ENCODE measurements at places on chromosomes 6 and 20.
A peak's percentile ranks its signal among the peaks of the same experiment; 100 is the strongest.

DNA sequence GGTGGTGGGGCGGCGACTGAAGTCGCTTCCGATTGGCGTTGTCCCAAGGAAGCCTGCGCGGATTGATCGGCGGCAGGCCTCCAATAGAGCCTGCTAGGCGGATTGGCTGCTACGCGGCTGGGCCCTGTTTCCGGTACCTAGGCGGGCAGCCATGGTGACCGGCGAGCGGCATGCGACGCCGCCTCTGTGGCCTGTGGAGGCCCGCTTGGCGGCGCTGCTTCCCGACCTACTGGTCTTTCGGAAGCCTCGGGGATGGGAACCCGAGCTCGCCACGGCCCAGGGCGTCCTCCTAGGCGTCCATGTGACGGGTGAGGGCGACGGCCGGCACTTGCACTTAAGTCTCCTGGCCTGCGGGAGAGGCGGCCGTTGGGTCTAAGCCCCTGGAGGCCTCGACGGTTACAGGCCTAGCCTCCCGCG lies 28.1 kb downstream of the NFYA start:
- no peak for DNase-seq

GRCh38 chr6:6980999-6981597 lies 126.7 kb upstream of the RREB1 start:
- no peak for DNase-seq

- DNase-seq = no peak
Measured at GRCh38 chr6:31379850-31380249, 22.9 kb upstream of the HLA-B start.

DNA sequence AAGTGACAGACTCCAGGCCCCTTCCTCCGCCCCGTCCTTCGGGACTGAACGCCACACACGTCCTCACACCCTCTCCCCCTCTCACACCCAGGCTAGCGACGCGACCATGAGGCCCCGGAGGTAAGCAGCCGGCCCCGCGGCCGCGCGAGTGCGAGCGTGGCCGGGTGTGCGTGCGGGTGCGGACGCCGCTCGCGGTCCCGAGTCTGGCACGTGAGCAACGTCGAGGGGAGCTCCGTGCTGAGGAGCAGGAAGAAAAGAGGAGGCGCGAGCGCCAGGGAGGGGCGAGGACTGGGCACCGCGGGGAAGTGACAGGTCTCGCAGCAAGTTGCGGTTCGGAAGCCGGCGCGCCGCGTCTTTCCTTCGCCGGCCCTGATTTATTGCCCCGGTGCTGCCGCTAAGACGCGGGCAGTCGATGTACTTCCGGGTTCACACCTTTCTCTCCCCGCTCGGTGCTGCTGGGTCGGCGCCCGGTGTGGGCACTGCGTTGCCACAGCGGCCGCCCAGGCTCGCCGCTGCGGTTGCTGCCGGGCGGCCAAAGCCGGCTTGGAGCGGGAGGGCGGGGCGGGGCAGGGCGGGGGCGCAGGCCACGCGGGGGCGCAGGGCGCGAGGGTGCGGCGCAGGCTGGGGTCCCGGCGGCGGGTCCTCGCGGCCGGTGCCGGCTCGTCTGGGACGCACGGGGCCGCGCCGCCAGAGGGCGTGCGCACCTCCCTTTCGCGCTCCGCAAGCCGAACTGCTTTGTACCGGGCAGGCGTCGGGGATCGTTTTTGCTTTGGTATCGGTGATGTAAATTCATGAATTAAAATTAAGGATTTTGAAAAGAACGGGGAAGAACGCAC lies 15.8 kb upstream of the LIN28B start:
- no peak for DNase-seq

GRCh38 chr6:97842521-97842920 lies 559.5 kb upstream of the MMS22L start:
- no peak for DNase-seq

GRCh38 chr6:155107432-155108069 lies 112.4 kb downstream of the TIAM2 start:
- no peak for DNase-seq

DNA sequence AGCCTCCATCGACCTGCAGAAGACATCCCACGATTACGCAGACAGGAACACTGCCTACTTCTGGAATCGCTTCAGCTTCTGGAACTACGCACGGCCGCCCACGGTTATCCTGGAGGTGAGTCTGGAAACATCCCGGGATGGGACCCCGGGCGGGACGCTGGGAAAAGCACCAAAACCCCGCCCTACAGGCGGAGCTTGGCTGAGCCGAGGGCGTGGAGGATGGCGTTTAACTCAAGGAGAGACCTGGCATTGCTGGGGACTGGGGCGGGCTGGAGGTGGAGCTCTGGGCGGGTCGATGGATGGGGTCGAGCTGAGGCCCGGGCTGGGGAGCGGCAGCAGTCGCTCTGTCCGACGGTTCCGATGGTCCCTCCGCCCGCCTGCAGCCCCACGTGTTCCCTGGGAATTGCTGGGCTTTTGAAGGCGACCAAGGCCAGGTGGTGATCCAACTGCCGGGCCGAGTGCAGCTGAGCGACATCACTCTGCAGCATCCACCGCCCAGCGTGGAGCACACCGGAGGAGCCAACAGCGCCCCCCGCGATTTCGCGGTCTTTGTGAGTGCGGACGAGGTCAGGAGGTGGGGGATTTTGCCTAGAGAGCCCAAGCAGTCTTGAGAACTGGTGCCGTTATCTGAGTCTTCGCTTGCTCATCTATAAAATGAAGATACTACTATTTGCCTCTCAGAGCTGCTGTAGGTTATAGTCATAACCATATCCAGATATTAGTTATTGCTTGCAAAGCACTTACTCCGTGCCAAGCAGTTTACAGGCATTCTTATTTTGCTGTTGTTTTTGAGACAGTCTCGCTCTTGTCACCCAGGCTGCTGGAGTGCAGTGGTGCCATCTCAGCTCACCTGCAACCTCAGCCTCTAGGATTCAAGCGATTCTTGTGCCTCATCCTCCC lies 3.8 kb downstream of the SPAG4 start:
- DNase-seq = peak; percentile 74

DNA sequence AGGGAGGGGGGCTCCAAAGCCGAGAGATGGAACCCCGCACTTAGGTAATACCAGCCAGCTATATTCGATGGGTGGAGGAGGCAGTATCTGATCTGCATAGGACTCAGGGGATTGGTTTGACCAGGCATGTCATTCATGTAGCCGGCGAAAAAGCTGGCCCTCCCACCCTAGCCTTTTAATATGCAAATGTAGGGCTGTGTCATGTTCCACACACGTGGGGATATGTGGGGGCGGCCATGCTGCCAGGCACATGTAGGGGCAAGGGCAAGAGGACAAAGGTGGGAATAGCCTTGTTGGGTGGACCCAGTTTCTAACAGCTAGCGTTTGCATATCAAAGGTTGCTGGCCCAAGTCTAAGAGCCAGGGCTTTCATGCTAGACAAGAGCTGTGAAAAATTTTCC lies 39.1 kb upstream of the DDR1 start:
- no peak for DNase-seq

- no peak for DNase-seq
Measured at GRCh38 chr6:71338540-71339316, 50.1 kb downstream of the OGFRL1 start.

DNA sequence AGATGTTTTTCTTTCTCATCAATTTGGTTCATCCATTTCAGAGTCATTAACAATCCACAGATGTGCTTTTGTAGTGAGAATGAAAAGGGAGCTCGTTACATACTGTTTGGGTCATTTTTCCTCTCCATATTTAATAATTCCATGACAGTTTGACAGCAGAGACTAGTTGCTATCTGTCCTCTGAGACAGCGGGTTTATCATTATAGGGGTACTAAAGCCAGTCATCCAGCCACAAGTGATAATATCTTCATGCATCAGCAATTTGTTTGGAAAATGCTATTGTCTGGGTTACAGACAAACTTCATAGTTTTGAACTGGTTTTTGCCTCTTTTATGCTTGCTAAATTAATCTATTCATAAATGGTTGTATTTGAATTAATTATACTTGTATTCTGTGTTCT lies 350.6 kb upstream of the FLRT3 start:
- DNase-seq = no peak

DNA sequence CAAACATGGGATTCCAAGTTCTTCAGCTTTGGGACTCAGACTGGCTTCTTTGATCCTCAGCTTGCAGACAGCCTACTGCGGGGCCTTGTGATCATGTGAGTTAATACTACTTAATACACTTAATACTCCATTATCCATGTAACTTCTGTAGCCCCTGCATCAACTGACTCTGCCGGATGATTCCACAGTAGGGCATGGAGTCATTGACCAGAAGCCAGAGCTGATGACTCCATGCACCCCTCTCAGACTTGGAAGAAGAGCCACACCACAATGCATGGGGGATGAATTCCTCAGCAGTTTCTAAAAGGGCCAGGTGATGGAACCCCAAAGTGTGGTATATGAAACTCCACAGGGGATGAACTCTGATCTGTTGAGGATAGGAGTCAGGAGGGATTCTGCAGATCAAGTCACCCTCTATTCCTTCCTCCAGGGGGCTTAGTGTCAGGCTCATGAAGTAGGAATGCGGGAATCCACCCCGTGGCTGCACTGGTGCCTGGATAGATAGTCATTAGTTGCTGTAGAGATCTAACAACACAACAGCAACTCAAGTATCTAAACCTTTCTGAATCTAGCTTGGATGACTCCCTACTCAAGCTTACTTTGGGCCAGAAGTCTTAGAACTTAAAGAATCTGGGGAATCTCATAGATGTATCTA lies 70.2 kb downstream of the GPR6 start:
- no peak for DNase-seq

DNA sequence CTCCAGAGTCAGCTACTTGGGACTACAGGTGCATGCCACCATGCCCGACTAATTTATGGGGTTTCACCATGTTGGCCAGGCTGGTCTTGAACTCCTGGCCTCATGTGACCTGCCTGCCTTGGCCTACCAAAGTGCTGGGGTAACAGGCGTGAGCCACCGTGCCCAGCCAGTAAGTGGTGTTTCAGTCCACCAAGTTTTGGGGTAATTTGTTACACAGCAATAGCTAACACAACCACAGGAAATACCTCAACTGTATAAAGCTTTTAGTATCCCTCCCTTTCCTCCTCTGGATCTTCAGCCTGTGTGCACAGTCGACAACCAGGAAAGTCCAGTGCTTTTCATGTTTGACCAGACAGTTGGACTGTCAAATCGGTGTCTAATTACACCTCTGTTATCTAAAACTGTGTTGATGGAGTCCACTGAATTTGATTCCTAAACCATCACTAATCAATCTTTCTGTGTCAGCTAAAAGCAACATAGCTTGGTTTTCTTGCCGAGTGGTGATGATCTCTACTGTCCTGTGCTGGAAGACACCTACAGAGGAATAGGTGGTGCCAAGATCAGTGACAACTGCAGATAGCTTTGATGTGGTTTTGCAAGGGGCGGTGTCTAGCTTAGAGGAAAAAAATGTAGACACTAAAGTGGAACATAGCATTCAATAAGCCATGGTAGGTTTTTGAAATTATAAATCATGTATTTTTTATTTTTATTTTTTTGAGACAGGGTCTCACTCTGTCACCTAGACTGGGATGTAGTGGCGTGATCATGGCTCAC lies 22.2 kb upstream of the ZBTB2 start:
- peak; percentile 76 for DNase-seq

GRCh38 chr6:121503589-121503991 lies 68.1 kb downstream of the GJA1 start:
- no peak for DNase-seq

GRCh38 chr6:112172540-112172939 lies 81.8 kb downstream of the LAMA4 start:
- DNase-seq = no peak

GRCh38 chr20:24106150-24106800 lies 117.7 kb upstream of the GGTLC1 start:
- DNase-seq = no peak

DNA sequence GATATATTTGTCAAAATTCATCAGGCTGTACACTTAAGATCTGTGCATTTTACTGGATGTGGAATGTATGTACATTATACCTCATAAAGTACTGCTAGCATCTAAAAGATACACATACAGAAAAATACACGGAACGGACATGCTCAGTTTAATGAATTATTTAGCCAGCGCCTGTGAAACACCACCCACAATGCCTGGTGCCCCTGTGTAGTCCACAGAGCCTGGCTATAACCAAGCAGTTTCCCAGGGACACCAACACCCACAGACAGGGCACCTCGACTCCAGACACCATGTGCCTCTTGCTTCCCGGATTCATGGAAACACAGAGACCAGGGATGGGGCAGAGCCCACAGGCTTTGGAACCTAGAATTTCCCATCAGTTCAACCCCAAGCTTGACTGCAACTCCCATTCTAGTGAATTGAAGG lies 17.4 kb upstream of the ARMC12 start:
- no peak for DNase-seq

GRCh38 chr6:16322666-16323312 lies 84.4 kb downstream of the GMPR start:
- DNase-seq = peak; percentile 79

DNA sequence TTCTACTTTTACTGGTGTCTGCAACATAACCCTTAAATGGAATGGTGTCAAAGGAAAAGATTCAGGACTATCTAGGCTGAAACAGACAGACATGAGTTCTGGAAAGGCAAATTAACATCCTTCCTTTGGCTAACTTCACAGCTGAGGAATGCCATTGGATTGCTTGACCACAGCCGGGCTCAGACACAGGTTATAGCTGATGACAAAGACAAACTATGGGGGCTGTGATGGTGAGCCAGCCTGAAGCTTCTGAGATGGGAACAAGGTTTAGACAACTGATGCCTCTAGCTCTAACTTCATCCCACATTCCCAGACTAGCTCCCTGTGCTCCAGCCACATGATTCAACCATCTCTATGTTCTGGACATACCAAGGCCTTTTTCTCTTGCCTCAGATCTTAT lies 15.3 kb downstream of the POLR1C start:
- no peak for DNase-seq

DNA sequence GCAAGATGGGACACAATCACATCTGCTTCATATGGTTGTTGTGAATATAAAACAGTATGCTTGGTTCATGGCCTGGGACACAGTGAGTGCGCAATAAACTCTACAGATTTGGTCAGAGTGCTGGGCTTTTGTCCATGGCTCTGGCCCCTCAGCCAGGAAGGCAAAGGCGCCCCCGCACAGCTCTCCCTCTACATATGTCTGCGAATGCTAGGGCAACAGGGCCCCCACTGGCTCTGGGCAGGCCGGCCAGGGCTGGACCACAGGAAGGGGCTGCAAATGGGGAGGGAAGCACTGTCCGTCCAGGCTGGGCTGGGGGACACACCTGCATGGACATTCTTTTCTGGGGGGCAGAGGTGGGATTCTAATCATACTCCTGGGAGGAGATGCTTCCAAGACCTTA lies 151.8 kb upstream of the MLN start:
- DNase-seq = no peak

- DNase-seq = no peak
Measured at GRCh38 chr6:6436946-6437345, 116.5 kb upstream of the F13A1 start.

- DNase-seq = no peak
Measured at GRCh38 chr6:100268326-100268725, 196.4 kb downstream of the SIM1 start.

- no peak for DNase-seq
Measured at GRCh38 chr6:164099269-164099865, 684.8 kb downstream of the QKI start.

- DNase-seq = peak; percentile 35
Measured at GRCh38 chr6:18245642-18246041, 18.7 kb downstream of the DEK start.

GRCh38 chr6:12956991-12957320 lies 240.4 kb downstream of the PHACTR1 start:
- no peak for DNase-seq
